Breast epithelium (tissue), 4 donors: ENCODE measurements at places on chromosomes 3 and 15. TPM values are rescaled to one million over a fixed set of nuclear protein-coding genes. Genes with fewer than 3 reads are reported as not detected.

- no peak for DNase-seq
Observed at GRCh38 chr15:79101866-79102581, 11.4 kb upstream of the RASGRF1 start.

- DNase-seq: no peak
Observed at GRCh38 chr3:104102386-104102785, 1264.3 kb upstream of the ALCAM start.

DNA sequence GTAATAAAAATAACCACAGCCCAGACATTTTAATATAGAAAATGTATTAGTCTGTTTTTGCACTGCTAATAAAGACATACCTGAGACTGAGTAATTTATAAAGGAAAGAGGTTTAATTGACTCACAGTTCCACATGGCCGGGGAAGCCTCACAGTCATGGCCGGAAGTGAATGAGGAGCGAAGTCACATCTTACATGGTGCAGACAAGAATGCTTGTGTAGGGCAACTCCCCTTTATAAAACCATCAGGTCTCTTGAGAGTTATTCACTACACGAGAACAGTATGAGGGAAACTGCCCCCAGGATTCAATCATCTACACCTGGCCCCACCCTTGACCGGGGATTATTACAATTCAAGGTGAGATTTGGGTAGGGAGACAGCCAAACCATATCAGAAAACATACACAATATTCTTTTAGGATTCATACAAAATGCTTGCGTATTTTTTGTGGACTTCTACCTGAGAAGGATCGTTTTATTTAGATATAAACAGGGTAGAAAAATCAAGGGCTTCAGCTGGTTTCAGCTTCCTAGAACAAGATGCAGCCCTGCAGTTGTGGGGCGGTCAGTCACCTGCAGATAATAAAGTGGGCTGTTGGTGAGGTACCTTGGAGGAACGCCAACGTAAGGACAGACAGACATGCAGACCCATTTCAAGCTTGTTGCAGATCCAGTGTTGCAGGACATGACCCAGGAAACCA lies 101.9 kb downstream of the TNIK start:
- DNase-seq: no peak

DNA sequence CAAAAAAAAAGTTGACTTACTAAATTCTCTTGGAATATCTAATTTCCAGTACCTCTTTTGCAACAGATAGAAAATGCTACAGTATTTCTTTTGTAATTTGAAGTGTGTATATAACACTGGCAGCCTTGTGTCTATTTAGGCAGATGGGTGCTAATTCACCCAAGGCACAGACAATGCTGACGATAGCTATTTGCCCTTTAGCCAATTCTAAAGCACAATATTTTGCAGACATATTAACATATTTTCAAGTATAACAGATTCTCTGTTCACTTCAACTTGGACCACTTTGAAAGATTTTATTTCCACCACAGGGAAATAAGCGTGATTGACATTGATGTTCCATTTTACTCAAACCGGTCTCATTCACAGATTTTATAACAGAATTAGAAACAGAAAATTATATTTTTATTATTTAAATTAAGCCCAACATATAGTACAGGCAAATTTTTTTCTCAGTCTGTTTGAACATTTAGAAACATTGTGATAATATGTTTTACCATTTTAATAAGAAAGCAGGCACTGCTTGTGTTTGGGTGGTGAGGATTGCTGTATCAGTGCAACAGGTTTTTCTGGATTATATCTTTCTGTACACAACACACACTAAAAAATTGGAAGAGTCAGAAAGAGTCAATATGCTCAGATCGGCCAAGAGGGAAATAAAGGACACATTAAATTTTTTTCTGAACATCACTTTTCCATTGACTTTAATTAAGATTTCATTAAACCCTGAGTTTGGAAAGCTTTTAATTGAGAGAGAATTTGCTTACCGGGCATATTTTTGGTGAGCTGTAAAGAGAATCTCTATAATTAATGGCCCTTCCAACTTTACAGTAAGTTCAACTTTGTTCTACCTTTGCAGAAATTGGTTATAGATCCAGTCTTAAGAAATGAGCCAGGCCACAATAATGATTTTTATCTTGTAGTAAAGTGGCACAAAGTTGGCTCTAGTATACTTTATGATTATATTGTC lies 327.3 kb upstream of the NR2F2 start:
- DNase-seq: no peak

DNA sequence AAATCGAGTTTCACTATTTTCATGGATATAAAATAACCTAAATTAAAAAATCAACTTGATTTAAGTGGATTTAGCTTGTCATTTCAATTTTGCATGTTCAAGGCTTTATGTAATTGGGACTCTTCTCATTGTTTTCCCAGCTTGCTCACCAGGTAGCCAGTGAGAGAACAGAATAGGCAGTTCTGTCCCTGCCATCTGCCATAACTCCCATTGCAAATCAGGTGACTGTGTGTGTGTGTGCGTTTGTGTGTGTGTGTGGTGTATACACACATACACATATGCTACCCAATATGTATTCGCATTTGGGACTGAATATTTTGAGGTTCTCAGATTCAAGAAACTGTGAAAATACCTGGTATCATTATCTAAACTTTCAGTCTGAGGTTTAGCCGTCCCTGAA lies 1069.8 kb downstream of the IGSF11 start:
- DNase-seq: no peak

- DNase-seq: no peak
Observed at GRCh38 chr3:2853651-2854050, 256.5 kb downstream of the IL5RA start.

DNA sequence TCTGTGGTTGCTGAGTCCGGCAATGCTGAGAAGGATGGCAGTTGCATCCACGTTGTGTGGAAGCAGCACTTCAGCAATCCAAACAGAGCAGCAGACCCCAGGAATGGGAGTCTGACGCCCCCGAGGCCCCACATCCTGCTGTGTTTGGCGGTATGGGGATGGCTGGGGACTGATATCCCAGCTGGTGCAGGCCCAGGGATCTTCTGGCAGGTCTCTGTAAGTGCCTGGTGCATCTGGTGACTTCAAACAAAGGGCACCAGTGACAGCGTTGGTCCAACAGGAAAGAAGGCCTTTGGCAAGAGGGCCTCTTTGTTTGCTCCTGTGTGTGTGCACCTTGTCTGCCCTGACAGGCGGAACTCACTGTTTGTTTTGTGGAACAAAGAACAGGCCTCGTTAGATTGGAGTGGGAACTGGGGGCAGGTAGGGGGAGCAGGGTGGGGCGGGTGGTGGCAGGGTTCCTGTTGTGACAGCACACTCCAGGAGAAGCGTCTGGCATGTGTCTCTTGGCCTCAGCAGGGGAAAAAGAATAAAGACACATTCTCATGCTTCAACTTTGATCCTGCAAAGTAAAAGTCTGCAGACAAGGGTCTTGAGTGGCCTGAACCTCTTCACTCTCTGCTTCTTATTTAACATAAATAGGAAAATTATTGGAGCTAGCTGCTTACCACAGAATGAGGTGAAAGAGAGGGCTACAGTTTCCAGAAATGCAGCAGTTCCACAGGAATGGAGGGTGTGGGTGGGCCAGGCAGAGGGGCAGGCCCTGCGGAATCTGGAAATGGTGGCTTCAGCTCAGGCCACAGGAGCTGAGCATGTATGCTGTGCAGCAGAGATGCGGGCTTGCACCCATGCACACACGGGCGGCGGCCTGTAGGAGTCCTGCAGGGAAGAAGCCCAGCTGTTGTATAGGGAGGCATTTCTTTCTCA lies 94.5 kb upstream of the MYZAP start:
- peak; percentile 83 for DNase-seq

DNA sequence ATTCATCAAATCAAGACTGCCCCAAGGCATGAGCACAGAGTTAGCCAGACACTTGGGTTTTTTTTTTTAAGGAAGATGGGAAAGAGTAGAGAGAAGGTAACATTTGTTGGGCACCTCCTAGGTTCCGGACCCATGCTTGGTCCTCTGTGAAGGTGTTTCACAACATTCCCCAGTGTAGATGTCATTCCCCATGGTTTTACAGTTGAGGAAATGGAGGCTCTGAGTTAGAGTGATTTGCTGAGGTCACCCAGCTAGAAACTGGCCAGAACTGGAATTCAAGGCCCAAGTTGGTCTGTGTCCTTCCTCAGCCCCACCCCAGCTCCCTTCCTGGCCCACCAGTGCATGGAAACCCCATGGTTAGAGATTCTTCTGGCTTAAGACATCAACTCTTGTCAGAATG lies 19.9 kb downstream of the WNT7A start:
- no peak for DNase-seq

DNA sequence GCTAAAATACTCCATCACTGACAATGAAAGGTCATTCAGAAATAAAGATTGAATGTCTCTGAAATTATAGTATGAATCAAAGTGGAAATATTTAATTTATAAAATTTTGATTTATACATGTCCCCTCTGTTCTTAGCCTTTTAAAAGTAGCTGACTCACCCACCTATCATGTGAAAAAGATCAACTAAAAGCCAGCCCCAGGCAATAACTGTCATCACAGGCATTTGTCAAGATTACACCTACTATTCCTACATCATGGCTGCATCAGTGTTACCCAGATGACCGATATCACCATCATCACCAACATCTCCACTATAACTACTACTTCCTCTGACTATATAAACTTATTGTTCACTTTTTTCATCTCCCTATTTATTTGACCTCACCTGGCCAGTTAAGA lies 14.3 kb upstream of the PIK3R4 start:
- DNase-seq: no peak

- DNase-seq: no peak
Observed at GRCh38 chr3:112734171-112734570, 93.2 kb upstream of the CCDC80 start.

DNA sequence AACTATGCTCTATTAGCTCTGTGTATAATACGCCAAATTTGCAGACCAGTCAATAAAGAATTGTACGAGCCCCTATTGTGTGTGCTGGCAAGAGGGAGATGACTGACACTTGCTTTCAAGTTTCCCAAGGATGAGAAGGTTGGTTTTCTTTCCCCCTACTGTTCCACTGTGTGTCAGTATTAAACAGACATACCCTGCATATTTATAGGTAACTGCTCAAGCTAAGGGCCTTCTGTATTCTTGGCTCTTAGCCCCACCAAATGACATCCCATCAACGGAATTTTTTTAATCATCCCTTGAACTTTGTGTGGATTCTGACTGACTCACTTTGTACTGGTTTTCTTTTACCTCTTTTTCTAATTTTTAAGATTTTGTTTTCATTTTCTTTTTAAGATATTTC lies 60.6 kb upstream of the GYG1 start:
- DNase-seq: no peak

GRCh38 chr3:2934541-2934940 lies 175.6 kb downstream of the IL5RA start:
- DNase-seq: no peak

- no peak for DNase-seq
Observed at GRCh38 chr15:96421178-96421601, 90.7 kb downstream of the NR2F2 start.

DNA sequence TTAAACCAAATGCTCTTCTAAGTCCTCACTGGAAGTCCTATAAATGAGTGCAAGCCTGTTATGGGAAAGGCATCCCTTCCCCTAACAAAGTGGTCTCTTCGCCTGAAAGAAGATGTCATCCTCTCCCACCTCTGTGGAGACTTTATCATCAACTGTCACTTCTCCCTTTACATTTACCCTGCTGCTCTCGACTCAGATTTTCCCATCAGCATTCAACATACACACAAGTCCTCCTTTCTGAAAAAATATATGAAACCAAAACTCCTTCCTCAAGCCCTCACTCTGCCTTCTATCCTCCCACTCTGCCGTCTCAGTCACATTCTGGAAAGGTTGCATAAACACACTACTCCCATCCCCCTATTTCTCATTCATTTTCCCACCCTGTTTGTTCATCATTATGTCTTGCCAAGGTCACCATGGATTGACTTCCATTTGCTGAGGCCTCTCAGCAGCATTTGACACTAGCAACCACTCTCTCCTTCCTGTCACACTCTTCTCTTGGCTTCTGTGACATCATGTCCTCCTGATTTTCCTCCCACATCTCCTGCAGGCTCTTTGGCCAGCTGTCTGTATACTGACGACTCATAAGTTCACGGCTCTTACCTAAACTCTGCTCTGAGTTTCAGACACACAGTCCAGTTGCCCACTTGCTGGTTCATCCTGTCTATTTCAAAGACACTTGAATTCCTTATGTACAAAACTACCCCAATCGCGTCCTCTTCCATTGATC lies 70.3 kb upstream of the SMAD3 start:
- no peak for DNase-seq

DNA sequence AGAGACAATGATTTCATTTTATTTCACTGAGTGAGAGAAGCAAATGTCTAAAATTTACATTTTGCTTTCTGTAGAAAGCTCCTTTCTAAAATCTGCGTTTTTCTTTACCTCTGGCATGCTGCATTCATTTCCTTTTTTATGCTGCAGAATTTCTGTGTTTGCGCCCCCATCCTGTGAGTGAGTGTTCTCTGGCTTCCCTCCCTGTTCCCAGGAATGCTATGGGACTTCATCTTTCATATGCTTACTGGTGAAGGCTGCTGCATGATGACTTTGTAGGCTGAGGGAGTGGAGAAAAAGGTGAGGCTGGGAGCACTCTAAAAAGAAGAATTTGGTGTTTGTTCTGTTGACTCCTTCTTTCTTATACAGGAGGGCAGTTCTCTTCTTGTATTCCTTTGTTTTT lies 7.7 kb upstream of the TMC3 start:
- DNase-seq: no peak

- no peak for DNase-seq
Observed at GRCh38 chr3:132555306-132556035, 41.6 kb upstream of the ACKR4 start.

DNA sequence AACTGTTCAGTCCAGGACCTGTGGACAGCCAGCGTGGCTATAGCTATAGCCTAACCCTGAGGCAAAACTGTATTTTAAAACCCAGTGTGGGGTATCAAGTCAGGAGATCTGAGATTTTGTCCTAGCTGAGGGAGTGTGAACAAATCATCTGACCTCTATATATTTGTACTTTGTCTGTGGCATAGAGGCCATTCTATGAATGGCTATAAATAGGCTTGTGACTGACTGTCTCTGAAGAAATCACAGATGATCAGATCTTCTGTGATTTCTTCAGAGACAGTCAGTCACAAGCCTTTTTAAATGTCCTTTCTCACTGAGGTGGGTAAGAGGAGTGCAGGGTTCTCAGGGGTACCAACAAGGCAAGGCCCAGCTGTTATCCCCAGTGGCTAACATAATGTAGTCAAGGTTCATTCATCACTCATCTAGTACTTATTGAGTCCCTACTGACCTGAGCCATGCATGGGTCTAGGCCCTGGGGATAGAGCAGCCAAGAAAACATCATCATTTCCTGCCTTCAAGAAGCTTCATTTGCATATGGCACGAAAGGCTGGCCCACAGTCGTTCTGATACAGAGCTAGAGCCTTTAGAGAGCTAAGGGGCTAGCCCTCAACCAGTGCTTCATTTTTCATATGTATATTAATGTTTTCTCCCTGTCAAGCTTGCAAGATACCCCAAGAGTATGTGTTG lies 53.3 kb downstream of the TIPARP start:
- no peak for DNase-seq

ARPIN gene
- 17.0 TPM for total RNA-seq

SAMMSON gene
- 0.98 TPM for total RNA-seq

GRK7 gene
- total RNA-seq: 0.33 TPM
